ENCODE measurements at places on chromosomes 16 and 17.

DNA sequence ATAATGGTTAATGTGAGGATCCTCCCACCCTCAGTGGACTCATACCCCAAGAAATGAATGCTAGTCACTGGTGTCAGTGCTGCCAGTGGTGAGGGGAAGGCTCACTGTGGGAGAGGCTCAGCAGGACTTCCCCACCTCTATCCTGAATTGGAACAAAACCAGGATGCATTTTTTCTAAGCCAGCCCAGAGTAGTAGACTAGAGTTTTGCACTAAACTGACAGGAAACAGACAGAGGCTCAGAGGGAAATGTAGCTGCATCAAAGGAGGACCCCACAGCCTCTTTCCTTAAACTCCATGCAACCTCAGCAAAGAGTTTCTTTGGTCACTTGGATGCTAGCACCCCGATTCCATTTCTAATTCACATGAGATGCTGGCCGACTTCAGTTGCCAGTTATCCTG, 10.7 kb upstream of the SKAP1 start:
- DNase-seq, result no peak

DNA sequence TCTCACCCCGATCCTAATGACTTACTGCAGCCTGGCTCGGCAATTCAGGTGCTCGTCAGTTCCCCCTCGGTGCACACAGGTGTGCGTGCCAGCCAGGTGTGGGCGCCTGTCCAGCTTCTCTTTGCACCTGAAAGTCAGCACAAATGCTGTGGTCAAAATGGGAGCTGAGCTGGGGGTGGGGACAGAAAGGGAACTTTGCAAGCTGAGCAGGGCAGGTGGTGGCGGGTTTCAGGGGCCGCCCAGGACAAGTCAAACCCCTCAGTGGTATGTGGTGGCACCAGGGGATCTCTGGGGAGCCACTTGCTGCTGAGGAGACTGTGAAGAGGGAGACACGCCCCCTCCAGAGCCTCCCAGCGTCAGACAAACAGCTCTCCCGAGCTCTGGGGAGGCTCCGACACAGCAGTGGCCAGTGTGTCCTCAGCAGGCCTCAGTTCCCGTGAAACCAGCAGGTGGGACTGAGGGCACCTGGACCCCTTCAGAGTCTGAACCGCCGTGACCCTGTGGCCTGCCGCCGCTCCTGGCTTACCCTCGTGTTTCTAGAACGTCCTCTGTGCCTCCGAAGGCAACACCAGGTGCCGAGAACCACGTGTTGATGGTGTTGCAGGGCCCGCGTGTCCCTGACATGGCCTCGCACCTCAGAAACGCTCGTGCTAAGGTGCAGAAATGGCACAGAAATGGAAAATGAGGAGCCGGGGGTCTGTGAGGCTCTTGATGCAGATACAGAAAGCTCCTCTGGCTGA, 233.5 kb upstream of the TNRC6C start:
- DNase-seq, result no peak

DNA sequence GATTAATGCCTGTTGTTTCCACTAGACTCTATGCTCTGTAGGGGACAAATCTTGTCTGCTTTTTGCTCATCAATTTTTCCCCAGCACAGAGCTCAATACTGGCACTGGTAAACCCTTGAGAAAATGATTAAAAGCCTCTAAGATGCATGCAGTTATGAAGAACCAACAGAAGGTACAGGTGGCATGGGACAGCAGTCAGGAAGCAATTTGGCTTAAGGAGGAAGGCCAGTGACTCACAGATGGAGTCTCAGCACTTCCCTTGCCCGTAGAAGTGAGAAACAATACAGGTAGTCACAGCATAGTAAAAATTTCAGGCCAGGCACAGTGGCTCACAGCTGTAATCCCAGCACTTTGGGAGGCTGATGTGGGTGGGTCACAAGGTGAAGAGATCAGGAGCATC, 504.7 kb upstream of the RBFOX1 start:
- DNase-seq, result no peak

DNA sequence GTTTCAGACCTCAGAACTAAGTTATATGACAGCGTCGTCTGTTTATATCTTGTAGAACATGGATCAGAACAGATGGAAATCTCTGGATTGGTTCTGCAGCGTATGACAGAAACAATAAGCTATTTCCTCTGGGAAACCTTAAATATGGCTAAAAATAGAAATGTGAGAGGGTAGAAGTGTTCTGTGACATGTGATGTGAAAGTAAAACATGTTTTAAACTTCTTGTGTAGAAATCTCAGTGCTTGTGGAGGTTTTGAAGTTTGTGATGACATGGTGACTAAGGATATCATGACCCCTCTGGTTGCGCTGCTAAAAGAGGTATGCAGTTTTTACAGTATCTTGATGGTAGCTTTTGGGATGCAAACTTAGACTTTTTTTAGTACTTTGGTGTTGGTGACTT, 2.8 kb downstream of the HEATR3 start:
- DNase-seq, result no peak

GRCh38 chr16:88750854-88751253, 34.2 kb downstream of the PIEZO1 start:
- DNase-seq, result no peak

DNA sequence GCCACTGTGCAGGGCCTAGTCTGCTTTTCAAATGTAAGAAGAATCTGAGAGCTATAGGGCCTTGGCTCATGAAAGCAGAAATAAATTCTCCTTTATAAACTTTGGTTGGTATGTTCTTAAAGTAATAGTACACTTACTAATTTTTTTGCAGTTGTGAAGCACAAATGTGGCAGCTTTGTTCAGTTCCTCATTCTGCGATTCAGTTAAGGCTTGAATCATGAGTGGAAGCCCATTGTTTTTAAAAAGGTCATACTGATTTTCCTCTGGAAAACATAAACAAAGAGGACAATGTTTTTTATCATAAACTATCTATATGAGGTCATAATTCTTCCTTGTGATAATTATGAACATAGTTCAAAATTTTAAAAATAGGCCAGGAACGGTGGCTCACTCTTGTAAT, 23.6 kb upstream of the DYNC1LI2 start:
- DNase-seq, result no peak

DNA sequence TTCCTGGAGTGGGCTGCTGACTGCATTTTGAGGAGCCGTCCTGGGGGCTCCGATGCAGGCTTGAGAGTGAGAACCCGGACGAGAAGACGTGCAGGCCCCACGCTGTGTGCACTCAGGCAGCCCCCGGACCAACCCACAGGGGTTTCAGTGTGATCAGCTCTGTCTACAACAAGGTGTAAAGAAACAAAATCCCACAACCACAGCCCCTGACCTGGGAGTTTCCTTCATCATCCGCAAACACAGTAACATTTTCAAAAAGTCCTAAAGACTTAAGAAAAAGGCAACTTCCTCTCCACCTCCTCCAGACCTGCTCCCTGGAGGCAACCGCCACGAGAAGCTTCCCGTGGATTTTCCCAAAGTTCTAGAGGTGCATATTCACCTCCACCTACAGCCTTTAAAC, 15.4 kb upstream of the MEAK7 start:
- DNase-seq, result no peak

GRCh38 chr16:84905965-84906460, 86.2 kb downstream of the CRISPLD2 start:
- DNase-seq, result no peak

DNA sequence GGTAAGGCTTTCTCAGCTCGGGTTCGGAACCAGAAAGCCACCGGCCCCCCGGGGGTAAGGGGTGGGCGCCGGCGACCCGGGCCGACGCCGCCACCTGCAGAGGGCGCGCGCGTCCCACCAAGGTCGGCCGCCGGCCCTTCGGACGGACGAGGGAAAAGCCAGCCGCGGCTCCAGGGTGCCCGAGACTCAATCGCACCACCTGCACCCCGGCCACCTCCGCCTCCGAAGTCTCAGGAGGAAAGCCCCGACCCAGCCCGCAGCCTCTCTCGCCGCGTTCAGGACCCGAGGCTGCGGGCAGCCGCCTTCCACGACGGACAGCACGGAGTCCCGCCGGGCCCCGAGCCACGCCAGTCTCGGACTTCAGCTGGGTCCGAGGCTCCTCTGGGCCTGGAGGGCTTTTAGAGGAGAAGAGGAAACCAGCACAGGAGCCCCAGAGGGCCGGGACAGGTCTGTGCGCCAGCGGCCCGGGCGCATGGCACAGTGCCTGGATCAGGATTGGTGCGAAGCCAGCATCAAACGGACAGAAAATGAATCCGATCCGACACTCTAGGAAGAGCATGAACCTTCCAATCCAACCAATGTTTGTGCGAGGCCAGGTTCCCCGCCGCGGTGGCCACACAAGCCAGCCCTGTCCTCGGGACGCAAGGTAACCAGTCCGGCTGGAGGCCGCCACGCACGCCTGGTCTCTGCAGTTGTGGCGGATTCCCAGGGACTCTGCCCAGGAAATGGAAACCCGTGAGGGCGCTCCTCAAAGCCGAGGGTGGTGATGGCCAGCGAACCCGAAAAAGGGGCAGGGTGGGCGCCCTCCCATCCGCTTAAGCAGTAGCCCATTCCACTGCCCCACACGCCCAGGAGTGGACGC, 6.7 kb downstream of the CBX8 start:
- DNase-seq, result no peak

DNA sequence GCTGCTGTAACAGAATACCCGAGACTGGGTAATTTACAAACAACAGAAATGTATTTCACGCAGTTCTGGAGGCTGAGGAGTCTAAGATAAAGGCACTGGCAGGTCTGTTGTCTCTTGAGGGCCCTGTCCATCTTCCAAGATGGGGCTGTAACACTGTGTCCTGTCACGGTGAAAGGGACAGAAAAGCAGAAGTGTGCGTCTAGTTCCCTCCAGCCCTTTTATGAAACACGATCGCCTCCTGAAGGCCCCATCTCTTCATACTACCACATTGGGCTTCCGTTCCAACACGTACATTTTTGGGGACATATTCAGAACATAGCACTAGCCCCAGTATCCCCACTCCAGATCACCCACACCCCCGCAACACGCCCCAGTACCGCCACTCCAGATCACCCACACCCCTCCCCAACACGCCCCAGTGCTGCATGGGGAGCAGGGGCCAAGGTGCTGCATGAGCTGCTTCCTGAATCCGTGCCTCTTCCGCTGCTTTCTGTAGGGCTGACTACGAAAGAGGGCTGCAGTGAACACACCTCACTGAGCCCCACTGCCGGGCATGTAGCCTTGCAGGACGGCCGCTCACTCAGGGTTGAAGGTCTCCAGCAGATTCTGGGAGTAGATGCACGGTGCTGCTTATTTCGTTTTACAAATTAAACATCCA, 91.9 kb downstream of the RPTOR start:
- DNase-seq, result no peak

GRCh38 chr17:31843070-31843745, 15.8 kb downstream of the COPRS start:
- DNase-seq, result no peak

- DNase-seq, result no peak
These were observed 77.0 kb downstream of the SMURF2 start for GRCh38 chr17:64585146-64585545.

GRCh38 chr16:85574672-85575475, 38.2 kb upstream of the GSE1 start:
- no peak for DNase-seq

GRCh38 chr17:66713533-66714042, 121.3 kb upstream of the CACNG5 start:
- no peak for DNase-seq

DNA sequence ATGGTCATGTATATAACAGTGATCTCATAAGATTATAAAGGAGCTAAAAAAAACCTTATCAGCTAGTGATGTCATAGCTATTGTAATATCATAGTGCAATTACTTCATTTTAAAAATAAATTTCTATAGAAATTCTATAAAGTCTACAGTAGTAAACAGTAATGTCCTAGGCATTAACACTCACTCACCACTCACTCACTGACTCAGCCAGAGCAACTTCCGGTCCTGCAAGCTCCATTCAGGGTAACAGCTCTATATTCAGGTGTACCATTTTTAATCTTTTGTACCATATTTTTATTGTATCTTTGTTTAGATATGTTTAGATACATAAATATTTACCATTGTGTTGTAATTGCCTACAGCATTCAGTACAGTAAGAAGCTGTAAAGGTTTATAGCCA, 524.4 kb upstream of the CDH5 start:
- DNase-seq, result no peak

GRCh38 chr17:17125136-17126084, 80.7 kb downstream of the PLD6 start:
- no peak for DNase-seq

GRCh38 chr17:5541610-5542202, 42.6 kb downstream of the NLRP1 start:
- no peak for DNase-seq

DNA sequence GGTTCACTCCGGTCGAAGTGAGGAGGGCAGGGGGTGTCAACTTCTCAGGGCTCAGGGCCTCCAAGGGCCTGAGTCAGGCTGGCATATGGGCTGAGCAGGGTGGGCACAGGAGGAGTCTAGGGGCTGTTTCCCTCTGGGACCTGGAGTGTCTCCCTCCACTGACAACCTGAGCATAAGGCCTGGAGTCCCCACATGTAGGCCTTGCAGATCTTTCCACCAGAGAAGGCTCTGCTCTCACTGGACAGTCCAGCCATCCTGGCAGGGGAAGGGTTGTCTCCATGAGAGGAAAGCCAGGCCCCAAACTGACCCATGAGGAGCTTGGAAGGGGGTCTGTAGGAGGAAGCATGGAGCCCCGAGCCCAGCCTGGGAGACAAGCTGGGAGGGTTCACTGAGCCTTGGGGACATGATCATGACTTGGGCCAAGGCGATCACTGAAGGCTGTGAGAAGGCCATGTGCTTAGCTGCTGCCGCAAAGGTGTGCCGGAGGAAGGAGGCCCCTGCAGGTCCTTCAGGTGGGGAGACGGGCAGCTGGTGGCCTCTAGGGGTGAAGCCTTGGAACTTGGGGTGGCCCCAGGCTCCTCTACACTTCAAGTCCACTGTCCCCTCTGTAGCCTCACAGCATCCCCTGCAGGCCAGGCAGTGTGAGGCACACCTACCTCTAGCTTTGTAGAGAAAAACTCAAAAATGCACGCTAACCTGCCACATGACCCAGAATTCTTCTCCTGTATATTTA, 9.9 kb downstream of the CMTM2 start:
- DNase-seq, result no peak

- no peak for DNase-seq
These were observed 128.8 kb upstream of the ASIC2 start for GRCh38 chr17:33421933-33422332.

DNA sequence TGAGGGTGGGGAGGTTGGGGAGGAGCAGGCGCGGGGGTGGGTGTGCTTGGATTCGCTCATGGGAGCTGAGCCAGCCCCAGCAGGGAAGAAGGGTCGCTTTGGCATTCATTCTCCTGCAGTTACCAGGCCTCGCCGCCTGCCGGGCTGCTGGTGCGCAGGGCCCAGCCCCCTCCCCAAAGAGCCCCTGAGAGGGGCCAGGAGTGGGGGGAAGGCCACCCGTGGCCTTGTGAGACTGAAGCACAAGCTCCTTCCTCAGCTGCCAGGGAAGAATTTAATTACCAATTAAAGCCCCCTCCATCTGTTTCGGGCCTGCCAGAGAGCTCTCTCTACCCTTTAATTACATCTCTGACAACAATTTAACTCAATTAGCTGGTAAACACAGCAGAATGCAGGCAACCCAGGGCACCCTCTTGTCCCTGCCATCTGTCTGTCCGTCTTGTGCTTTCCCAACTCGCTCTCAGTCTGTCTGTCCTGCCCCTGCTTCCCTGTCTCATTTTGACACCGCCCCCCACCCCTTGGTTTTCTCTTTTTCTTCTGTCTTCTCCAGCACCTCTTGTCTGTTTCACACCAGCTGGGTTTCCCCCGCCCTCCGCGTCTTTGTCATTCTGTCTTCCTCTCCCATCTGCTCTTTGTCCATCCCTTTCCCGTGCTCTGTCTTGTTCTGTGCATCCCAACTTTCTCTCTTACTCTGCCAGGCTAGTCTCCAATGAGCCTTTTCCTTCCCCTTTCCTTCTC, 32.7 kb downstream of the CDK5RAP3 start:
- no peak for DNase-seq

GRCh38 chr17:50608700-50609379, 25.8 kb upstream of the ABCC3 start:
- DNase-seq, result no peak

Measured in ascending aorta (tissue), 2 donors.